ENCODE measurements at places on chromosomes 2 and 18.
A peak's percentile ranks its signal among the peaks of the same experiment; 100 is the strongest.

- no peak for DNase-seq
Measured at GRCh38 chr2:20490300-20491181, 43.7 kb downstream of the RHOB start.

DNA sequence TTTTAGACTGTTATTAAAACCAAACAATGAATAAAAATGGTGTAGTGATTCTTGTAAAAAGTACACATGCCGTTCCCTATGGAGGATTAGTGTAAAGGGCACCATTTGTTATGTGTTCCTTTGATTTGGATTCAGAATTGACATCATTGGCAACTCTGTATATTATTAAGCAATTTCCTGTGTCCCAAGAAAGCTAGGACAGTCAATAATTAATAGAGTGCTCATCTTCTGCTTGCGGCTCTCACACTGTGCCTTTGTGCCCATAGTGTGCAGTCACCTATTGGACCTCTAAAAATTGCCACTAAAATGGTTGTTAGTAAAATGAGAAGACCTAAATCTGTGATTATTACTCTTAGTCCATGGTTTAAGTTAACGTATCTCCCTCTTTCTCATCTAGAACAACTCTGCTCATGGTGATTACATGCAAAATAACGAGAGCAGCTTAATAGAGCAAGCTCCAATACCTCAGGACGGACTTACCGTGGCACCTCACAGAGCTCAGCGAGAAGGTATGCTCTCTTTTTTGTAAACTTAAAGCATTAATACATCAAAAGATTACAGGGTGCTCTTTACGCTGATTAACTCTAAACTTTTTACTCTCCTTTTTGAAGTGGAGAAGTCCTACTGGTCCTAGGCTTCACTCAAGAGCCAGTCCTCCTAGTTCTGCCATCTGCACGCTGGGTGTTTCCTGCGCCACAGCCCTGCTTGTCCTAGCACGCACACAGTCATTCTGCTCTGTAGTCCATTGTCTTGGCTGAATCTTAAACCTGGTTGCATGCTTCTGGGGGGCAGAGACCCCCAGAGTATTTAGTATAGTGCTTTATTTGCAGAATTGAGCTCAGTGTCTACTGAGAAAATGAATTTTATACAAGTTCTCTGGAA lies 16.7 kb downstream of the ZCCHC2 start:
- no peak for DNase-seq

GRCh38 chr2:157902692-157903091 lies 26.6 kb upstream of the ACVR1 start:
- DNase-seq, result no peak

DNA sequence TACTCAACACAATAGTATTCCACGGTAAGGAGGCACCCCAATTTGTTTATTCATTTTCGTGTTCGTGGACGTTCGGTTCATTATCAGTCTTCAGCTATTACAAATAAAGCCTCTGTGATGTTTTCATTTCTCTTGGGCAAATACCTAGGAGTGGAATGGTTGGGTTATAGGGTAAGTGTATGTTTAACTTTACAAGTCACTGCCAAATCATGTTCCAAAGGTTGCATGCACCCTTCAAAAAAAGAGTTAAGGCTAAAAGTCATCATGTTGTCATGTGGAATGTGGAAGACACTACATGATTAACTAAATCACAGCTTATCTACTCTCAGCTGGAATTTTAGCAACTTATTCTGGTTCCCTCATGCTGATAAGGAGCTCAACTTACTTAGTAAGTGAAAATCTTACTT lies 15.8 kb downstream of the INO80C start:
- no peak for DNase-seq

GRCh38 chr2:179234658-179235240 lies 29.9 kb downstream of the SESTD1 start:
- no peak for DNase-seq

DNA sequence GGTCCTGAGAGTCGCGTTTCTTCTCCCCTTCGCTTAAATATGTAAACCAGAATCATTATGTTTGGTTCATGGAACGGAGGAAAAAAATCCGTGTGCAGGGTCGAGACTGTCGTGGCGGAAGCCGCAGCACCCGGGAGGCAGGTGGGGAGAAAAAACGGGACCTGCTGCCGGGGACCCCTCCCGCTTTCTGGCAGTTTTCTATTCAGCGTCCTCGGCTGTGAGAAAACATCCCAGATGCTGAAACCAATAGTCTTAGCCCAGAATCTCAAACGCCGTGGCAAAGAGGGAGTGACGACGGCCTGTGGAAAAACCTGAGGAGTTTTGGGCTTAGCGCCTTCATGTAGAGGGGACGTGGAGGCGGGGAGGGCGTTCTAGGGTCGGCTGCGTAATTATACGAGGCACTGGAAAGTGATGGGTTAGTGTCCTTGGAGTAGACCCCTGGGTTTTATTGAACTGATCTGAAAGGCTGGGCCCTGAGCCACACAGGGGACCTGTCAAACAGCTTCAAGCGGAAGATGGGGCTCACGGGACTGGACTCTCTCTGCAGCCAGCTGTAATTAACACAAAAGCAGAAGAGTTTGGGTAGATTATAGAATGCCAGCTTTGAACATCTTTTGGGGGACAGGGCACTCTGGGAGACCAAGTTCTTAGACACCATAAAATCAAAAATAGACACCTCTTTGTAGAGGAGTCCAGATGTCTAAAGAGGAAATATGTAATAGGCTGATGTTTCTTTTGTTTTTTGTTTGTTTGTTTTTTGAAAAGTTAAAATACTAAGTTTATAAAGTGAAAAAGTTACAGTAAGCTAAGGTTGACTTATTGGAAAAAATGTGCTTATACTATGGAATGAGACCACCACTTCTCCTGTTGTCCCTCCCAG lies 834 bp upstream of the BUB1 start:
- peak; percentile 9 for DNase-seq

DNA sequence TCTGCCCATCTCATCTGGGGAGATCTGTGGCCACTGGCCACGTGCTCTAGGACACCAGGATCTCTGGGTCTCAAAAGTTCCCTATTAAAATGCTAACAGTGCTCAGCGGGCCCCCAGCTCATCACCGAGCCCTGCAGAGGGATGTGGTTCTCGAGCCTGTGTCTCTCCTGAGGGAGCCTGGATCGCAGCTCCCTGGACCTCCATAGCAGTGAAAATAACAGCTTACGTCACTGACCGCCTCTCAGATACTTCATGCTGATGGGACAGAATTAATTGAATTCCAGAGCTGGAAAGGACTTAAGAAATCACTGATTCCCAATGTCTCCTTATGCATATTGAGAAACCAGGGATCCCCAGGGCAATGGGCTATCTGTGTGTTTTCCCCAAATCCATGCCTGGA lies 90.0 kb downstream of the GALR1 start:
- DNase-seq, result no peak

DNA sequence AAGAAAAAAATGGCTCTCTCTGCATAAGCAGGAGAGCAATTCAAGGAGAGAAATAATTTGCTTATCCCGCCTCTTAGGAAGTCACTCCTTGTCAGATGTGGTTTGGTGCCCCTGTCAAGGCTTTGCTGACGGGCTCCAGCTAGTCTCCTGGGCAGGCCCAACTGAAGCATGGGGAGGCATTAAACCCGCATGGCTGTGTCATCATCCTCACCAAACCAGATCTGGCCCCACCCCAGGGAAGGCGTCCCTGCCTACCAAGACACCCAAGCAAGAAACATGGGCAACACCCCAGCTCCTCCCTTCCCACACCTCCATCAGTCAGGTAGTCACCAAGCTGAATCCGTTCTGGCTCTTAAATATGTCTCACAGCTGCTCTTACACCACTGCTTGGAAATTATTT lies 108.0 kb downstream of the SGPP2 start:
- no peak for DNase-seq

DNA sequence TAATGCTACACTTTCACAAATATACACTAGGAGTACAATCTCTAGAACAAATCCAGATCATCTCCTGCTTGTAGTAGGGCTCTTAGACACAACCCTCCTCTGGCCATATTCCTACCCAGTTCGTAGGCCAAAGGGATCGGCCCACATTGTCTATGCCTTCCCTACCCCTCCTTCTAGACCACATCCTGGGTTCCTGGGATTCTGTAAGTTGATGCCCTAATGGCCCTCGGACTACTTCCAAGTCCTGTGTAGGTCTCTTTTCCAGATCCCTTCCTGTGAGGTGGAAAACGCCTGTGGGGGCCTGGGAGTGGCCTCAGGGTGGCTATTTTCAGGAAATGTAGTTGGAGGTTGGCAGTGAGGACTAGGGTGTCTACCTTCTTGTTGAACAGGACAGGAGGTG lies 289.7 kb downstream of the ZNF385B start:
- no peak for DNase-seq

- no peak for DNase-seq
Measured at GRCh38 chr2:222506230-222506935, 82.0 kb downstream of the SGPP2 start.

GRCh38 chr18:21747764-21748693 lies 7.4 kb downstream of the MIB1 start:
- DNase-seq, result no peak

- no peak for DNase-seq
Measured at GRCh38 chr2:66073172-66073571, 361.8 kb upstream of the MEIS1 start.

DNA sequence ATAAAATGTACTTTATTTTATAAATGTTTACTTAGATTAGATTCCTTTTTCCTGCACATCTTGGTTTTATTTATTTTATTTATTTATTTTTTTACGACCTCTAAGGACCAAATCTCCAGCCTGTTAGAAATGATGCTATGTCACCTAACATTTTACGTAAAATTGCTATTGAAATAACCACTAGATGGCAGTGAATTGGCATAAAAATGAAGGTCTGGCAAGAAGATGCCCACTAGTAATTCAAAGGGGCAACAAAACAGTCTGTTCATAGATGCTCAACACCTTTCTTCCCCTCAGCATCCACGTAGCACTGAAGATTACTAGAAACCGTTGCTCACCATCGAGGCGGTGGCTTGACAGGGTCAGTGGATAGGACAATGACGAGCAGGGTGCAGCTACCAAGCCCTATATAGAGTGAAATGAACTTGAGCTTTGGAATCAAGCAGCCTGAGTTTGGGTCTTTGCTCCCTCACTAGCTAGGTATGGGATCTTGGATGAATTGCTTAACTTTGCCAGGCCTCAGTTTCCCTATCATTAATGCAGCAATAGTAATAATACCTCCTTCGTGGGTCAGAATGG lies 128.7 kb upstream of the L3MBTL4 start:
- no peak for DNase-seq

GRCh38 chr18:76493213-76494161 lies 1.6 kb downstream of the ZNF516 start:
- peak; percentile 13 for DNase-seq

DNA sequence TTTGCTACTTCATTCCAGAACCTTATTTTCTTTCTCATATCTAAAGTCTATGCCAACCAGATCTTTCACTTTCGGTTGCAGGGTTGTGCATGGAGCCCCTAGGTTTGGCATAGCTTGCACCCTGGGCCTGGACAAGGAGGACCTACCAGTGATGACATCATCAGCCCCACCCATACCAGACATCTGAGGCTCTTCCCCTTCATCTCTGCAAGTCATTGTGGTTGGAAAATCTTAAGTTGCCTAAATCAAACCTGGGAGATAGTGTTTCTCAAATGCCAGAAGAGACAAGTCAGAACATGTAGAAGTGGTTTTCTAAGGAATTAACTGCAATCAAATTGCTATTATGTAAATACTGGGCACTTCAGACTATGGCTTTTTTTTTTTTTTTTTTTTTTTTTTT lies 363.3 kb downstream of the ZNF516 start:
- no peak for DNase-seq

DNA sequence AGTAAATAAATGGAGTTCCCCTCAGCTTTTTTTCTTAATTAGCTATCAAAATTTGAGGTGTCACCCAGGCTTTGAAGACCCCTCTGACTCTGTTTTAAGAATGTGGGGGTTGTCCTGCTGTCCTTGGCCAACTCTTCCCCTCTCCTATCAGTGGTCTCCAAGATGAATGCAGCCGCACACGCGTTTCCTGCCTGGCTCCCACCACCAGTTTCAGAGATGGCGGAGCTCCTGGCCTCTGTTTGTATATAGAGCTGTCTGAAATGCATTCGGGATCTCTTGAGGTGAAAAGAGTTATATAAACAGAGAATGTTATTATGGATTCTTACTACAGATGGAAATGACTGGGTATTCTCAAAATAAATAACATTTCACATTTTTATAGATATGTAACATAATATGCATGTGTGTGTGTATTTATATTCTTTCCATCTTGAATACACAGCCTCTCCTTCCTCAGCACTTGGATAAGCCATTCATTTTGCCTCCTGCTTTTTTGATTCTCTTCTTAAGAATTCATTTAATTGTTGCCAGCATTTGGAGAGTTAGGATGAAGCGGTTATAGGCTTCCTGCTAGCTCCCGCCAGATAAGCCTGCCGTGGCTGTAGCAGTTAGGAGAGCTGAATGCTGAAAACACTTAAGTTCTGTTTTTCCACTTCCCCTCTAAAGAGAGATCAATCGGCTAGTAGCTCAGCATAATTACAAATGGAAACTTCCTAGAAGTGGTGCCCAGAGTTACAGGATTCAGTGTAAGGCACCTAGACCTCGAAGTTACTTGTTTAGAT lies 659.3 kb upstream of the FANCL start:
- DNase-seq, result no peak

GRCh38 chr18:10077986-10078385 lies 164.2 kb downstream of the VAPA start:
- no peak for DNase-seq

GRCh38 chr2:127104881-127105655 lies 1.9 kb downstream of the BIN1 start:
- DNase-seq, result no peak

- peak; percentile 25 for DNase-seq
Measured at GRCh38 chr2:69589973-69590652, 53.4 kb downstream of the AAK1 start.

DNA sequence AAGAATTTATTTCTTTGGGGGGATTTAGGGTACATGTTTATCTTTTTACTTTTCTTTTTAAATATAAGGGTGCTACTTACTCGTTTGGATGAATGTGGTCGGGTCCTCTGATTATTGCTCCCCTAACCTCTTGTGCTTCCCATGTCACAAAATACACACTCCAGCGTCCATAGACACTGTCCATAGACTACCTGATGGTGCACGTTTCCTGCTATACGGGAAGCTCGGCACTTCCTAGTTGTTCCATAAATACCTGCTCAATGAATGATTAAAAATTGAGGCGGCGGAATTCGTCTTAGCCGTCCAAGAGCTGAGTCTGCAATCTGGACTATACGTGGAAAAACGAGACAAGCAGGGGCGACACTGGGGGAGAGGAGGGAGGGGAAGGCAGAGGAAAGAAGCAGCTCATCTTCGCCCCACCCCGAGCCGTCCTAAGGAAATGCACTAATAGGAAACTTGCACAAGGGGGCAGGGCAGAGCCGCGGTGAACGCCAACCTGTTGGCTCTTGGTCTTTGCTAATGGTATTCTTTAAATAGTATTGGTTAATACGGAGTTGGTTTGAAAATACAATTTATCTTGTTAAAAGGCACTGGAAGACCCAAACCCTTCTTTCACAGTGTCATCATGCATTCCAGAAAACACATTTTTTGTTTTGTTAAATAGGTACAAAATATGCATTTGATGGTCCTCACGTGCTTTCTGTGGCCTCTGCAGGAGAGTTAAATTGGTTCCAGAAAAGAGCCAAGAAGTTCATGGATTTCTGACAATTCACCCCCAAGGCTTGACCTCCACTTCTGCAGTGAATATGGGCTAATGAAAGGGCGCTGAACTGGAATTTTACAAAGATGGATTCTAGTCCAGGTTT lies 73.0 kb upstream of the KCTD1 start:
- DNase-seq, result peak; percentile 23

Data from naive thymus-derived CD4-positive, alpha-beta T cell (primary cell).